ENCODE measurements at places on chromosomes 7 and 10.
A peak's percentile ranks its signal among the peaks of the same experiment; 100 is the strongest.

GRCh38 chr10:65793738-65794425, 1132.0 kb upstream of the LRRTM3 start:
- H3K4me1 ChIP-seq = no peaks in the 10 kb centered on the region
- DNase-seq = no peak

- H3K27me3 ChIP-seq = no peaks in the 10 kb centered on the region
- H3K4me3 ChIP-seq = no peak overlapping the region
- H3K4me1 ChIP-seq = no peaks in the 10 kb centered on the region
- no peaks in the 10 kb centered on the region for H3K36me3 ChIP-seq
- H3K27ac ChIP-seq = no peak overlapping the region
- no peak for DNase-seq
Observed at GRCh38 chr7:134108802-134109201, 18.3 kb upstream of the LRGUK start.

DNA sequence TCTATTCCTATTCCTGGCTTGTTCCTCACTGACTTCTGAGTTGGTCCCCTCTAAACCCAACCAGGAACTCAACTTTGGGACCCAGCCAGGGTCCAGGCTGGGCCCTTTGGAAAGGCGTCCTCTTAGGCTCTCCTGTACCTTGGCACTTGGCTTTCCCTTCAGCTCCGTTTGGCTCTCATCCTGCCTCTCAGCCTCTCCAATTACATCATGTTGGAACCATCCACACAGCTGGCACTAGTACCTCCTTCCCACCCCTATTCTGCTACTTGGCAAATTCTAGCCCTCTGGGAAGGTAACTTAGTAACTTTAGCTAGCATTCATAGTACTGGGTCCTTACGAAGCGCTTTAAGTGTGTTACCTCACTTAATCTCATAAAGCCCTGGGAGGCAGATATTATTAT, 205.3 kb upstream of the HABP2 start:
- no peak overlapping the region for H3K4me3 ChIP-seq
- H3K27ac ChIP-seq = no peak overlapping the region
- H3K4me1 ChIP-seq = no peaks in the 10 kb centered on the region
- no peaks in the 10 kb centered on the region for H3K36me3 ChIP-seq
- no peak for DNase-seq

DNA sequence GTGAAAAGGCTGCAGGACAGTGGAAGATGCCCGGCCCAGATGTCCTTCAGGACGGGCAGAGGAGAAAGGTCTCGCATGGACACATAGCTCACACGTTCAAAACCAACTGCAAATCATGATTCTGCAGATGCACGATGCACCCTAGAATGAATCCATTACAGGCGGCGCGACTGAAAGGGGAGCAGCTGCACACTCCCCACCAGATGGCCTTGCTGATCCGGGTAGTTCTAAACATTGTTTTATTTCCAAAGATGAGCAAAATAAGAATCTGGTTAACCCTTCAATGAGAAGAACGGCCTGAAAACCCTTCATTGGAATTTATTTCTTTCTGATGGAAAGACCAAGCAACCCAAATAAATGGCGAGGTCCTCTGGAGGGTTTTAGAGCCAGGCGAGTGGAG, 33.8 kb downstream of the CHST15 start:
- H3K36me3 ChIP-seq = no peaks in the 10 kb centered on the region
- H3K4me1 ChIP-seq = peaks cover 10% of the 10 kb centered on the region
- DNase-seq = no peak
- H3K27me3 ChIP-seq = peaks cover 3% of the 10 kb centered on the region
- H3K27ac ChIP-seq = no peak overlapping the region

GRCh38 chr10:22573820-22574569, 140.4 kb downstream of the PIP4K2A start:
- H3K27me3 ChIP-seq = no peaks in the 10 kb centered on the region
- H3K27ac ChIP-seq = no peak overlapping the region
- no peak for DNase-seq
- no peak overlapping the region for H3K4me3 ChIP-seq
- H3K4me1 ChIP-seq = no peaks in the 10 kb centered on the region

- no peak overlapping the region for H3K27ac ChIP-seq
- no peaks in the 10 kb centered on the region for H3K36me3 ChIP-seq
- DNase-seq = no peak
- no peak overlapping the region for H3K4me3 ChIP-seq
- H3K27me3 ChIP-seq = no peaks in the 10 kb centered on the region
- H3K4me1 ChIP-seq = peaks cover 6% of the 10 kb centered on the region
Observed at GRCh38 chr10:31959461-31960173, 31.0 kb upstream of the ARHGAP12 start.

- DNase-seq = no peak
- no peaks in the 10 kb centered on the region for H3K27me3 ChIP-seq
- no peaks in the 10 kb centered on the region for H3K4me1 ChIP-seq
- H3K4me3 ChIP-seq = no peak overlapping the region
Observed at GRCh38 chr10:123537188-123537961, 128.8 kb upstream of the GPR26 start.

DNA sequence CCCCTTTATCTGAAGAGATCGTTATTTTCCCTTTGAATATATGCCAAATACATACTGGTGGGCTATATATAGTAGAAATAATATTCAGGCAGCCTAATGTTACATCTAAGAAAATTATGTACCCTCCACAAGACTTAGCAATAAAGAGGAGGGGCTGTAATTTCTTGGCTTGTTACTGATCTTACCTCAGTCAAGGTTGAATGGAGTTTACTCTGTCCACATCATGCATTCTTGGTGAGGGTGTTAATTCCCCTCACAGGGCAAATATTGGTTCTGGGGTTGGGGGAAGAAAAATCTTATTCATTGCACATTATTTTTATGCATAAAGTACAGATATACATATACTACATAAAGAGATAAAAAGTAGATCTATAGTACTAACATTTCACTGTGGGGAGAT, 145.8 kb upstream of the ANK3 start:
- H3K4me3 ChIP-seq = no peak overlapping the region
- peaks cover 12% of the 10 kb centered on the region for H3K4me1 ChIP-seq
- H3K36me3 ChIP-seq = no peaks in the 10 kb centered on the region
- no peaks in the 10 kb centered on the region for H3K27me3 ChIP-seq
- no peak for DNase-seq

DNA sequence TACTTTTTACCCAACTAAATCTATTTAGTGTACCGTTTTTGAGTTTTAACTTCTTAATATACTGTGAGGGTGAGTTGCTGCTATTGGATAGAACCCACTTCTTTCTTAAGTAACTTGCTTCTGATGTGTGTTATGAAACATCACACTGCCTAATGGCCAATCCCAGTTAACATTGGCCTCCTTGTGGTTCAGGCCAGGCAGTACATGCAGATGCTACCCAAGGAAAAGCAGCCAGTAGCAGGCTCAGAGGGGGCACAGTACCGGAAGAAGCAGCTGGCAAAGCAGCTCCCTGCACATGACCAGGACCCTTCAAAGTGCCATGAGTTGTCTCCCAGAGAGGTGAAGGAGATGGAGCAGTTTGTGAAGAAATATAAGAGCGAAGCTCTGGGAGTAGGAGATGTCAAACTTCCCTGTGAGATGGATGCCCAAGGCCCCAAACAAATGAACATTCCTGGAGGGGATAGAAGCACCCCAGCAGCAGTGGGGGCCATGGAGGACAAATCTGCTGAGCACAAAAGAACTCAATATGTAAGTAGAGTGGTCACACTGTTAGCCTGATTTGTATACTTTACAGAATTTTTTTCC, 39.7 kb downstream of the TES start:
- peak; percentile 42 for DNase-seq
- no peaks in the 10 kb centered on the region for H3K4me1 ChIP-seq
- H3K36me3 ChIP-seq = peaks cover 53% of the 10 kb centered on the region
- H3K4me3 ChIP-seq = no peak overlapping the region

DNA sequence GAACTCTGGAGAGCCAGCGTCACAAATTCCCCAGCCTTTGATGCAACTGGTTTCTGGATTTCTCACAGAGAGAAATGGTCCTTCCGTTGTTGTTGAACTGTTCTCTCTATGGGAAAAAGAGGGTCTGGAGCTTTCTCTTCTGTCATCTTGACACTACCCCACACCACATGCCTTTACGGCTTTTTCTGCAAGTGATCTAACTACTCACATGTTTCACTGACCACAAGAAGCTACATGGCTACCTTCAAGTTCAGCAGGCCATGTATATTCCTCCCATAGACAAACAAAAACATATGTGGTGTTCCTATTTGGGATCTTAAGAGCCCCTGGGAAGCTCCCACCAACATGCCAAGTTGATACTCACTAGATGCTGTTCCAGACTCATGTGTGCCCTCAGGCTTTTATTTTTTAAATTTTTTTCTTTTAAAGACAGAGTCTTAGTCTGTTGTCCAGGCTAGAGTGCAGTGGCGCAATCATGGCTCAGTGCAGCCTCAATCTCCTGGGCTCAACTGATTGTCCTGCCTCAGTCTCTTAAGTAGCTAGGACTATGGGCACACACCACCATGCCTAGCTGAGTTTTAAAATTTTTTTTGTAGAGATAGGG, 72.0 kb downstream of the RNF216 start:
- H3K36me3 ChIP-seq = peaks cover 59% of the 10 kb centered on the region
- no peak overlapping the region for H3K27ac ChIP-seq
- no peaks in the 10 kb centered on the region for H3K27me3 ChIP-seq
- H3K4me1 ChIP-seq = peaks cover under 1% of the 10 kb centered on the region
- H3K4me3 ChIP-seq = no peak overlapping the region

DNA sequence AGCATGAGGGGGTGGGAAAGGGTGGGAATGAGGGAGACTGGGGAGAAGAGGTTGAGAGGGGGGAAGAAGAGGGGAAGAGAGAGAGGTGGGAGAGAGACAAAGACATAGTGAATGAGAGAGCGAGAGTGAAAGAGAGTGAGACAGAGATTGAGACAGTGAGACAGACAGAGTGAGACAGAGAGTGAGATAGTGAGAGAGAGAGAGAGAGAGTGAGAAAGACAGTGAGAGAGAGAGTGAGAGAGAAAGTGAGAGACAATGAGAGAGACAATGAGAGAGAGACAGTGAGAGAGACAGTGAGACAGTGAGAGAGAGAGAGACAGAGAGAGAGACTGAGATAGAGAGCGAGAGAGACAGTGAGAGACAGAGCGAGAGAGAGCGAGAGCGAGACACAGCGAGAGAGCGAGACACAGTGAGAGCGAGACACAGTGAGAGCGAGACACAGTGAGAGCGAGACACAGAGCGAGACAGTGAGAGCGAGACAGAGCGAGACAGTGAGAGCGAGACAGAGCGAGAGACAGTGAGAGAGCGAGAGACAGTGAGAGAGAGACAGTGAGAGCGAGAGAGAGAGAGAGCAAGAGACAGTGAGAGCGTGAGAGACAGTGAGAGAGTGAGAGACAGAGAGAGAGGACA, 10.1 kb downstream of the TMEM243 start:
- no peak overlapping the region for H3K4me3 ChIP-seq
- H3K4me1 ChIP-seq = peaks cover 6% of the 10 kb centered on the region
- DNase-seq = no peak
- no peaks in the 10 kb centered on the region for H3K27me3 ChIP-seq

GRCh38 chr7:21690705-21691104, 147.9 kb downstream of the DNAH11 start:
- no peaks in the 10 kb centered on the region for H3K27me3 ChIP-seq
- H3K4me1 ChIP-seq = no peaks in the 10 kb centered on the region
- H3K27ac ChIP-seq = no peak overlapping the region
- no peaks in the 10 kb centered on the region for H3K36me3 ChIP-seq

DNA sequence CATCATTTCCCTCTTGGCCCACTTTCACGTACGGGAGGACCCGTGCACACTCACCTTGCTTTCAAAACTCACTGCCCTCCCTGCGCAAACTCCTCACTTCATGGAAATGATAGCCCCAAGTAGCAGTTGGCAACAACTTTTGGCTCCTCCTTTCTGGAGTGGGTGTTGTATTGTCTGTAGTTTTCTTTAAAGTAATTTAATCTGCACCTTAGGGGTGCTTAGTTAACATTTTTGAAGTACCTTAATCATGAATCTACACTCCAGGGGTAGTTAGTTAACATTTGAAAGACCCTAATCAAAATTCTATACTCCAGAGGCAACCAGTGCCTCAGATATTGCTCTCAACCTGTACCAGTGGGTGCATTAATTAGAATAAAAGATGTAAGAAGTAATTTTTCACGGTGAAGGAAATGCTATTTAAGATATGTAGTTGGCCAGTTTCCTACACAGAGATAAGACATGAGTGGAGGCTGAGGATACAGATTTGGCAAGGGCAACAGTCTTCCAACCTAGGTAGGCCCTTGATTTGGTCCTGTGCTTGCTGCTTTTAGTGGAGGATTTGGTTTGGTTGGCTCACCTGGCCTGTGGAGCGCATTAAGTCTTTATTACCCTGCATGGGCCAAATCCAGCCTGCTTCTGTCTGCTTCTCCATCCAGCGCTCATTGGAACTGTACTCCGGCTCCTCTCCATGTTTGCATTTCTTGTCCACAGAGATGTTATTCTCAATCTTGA, 93.0 kb downstream of the EXOC4 start:
- no peaks in the 10 kb centered on the region for H3K36me3 ChIP-seq
- H3K27me3 ChIP-seq = no peaks in the 10 kb centered on the region
- no peaks in the 10 kb centered on the region for H3K4me1 ChIP-seq
- no peak overlapping the region for H3K4me3 ChIP-seq
- H3K27ac ChIP-seq = no peak overlapping the region

DNA sequence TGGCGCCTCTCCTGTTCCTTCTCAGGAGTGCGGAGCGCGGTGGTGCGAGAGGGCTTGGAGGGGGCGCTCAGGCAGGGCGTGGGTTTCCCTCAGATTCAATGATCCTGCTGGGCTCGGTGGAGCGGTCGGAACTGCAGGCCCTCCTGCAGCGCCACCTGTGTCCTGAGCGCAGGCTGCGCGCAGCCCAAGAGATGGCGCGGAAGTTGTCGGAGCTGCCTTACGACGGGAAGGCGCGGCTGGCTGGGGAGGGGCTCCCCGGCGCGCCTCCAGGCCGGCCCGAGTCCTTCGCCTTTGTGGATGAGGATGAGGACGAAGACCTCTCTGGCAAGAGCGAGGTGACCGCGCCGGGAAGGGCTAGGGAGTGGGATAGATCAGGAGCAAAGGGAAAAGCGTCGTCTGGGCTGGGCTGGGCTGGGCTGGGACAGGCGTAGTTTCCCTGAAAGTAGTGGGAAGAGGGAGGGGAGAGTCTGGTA, 17.0 kb downstream of the FAM131B start:
- H3K36me3 ChIP-seq = no peaks in the 10 kb centered on the region
- no peaks in the 10 kb centered on the region for H3K4me1 ChIP-seq
- peak; percentile 23 for DNase-seq
- H3K27ac ChIP-seq = no peak overlapping the region
- H3K4me3 ChIP-seq = peak overlapping the region; percentile 33
- peaks cover 23% of the 10 kb centered on the region for H3K27me3 ChIP-seq

DNA sequence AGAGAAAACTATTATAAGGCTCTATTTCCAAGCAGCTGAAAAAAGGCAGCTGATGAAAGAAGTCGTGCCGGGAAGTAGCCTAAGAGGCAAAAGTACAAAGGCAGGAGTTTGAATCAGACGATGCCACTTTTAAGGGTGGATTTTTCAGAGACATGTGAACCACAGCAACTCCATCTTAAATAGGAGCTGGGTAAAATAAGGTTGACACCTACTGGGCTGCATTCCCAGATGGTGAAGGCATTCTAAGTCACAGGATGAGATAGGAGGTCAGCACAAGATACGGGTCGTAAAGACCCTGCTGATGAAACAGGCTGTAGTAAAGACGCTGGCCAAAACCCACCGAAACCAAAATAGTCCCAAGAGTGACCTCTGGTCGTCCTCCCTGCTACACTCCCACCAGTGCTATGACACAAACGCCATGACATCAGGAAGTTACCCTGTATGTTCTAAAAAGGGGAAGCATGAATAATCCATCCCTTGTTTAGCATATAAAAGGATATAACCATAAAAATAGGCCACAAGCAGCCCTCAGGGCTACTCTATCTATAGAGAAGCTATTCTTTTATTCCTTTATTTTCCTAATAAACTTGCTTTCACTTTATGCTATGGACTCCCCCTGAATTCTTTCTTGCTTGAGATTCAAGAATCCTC, 45.5 kb upstream of the PRSS1 start:
- DNase-seq = no peak
- no peaks in the 10 kb centered on the region for H3K4me1 ChIP-seq
- peaks cover 2% of the 10 kb centered on the region for H3K27me3 ChIP-seq
- H3K27ac ChIP-seq = no peak overlapping the region
